Ureter (tissue), 1 donor: ENCODE measurements at places on chromosomes 16 and 17.

GRCh38 chr16:10171221-10171620 lies 11.0 kb downstream of the GRIN2A start:
- no peak for DNase-seq

DNA sequence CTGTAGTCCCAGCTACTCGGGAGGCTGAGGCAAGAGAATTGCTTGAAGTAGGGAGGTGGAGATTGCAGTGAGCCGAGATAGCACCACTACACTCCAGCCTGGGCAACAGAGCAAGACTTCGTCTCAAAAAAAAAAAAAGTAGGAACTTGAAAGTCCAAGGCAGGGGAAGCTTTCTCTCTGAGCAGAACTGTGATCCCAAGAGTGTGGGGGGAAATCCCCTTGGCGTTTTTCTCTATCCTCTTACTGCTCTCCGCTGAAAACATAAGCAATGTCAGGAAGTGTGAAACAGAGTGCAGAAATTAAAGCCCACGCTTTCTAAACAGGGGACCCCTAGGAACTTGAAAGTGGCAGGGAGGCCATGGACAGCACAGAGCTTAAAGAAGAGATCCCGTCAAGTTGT lies 9.8 kb upstream of the CMTM3 start:
- no peak for DNase-seq

DNA sequence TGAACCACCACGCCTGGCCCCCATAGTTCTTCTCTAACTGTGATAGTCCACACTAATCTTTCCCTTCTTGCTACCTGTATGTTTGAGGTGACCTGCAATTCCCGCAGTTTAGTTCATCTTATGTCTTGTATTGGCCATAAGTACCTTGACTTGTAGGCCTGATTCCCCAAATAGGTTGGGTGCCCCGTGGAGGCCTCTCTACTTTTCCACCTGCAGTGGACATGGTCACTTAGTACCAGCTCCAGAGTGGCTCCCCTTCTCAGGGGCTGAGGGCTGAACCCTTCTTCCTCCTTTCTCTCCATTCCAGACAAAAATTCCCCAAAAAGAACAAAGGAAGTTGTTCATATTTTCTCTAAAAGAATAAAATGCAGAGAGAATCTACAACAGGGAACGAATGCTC lies 33.5 kb upstream of the CES5A start:
- no peak for DNase-seq

GRCh38 chr17:78079253-78079652 lies 49.3 kb downstream of the TMC6 start:
- no peak for DNase-seq

DNA sequence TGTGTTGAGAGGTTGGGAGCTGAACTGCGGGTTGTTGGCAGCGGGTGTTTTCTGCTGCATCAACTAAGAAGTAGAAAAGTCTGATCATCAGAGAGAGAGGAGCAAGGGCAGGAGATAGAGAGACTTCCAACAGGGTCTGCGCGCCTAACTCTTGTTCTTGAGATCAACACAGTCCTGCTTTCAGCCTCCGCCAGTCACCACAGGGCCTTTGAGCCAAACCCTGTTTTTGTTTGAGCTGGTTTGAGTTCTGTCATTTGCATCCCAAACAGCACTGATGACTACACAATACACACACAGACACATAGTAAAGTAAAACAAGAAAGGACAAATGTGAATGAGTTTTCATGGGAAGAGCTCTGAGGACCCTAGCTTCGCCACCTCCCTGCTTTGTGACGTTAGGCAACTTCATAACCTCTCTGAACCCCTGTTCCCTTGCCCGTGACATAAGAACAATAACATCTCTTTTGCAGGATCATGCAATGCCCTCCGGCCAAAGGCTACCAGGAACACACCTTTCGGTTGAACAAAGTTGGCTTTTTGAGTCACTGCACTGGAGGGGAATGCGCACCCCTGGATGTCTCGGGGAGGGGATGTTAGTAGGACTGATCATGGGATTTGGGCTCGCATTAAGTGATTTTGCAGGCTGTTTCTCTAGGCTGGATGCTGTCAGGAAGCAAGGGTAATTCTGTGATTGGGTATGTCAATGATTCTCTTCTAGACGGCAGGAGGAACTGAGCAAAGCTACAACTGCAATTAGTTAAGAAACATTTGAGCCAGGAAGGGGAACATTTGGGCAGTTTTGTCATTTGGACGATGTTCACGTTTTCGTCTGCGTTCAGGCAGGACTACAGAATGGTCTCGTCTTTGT lies 92.3 kb downstream of the C16orf78 start:
- peak; percentile 23 for DNase-seq
